Germinal center (tissue), 1 donor: ENCODE measurements at places on chromosomes 3 and 15.

GRCh38 chr15:67803996-67804843 lies 21.1 kb upstream of the SKOR1 start:
- no peak for DNase-seq

GRCh38 chr3:71690341-71690841 lies 34.8 kb downstream of the EIF4E3 start:
- no peak for DNase-seq

GRCh38 chr3:10977892-10978510 lies 14.5 kb upstream of the SLC6A1 start:
- no peak for DNase-seq

DNA sequence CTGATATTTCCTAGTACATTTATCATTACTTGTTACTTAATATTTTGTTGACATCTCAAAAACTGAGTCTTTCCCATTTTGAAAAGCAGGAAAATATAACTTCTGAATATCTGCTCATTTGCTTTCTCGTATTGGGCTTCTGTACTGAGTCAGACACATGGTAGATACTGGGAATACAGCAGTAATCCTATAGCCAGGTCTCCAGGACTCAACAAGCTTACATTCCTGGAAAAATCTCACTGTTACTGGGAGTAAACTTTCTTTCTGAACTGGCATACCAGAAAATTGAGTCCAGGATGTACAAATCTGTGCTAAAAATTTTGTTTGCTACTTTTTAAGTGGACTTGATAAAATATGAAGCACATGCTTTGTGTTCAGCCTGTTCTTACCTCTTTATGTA lies 240.4 kb downstream of the RBMS3 start:
- DNase-seq = no peak

GRCh38 chr15:98930576-98930975 lies 77.0 kb downstream of the PGPEP1L start:
- no peak for DNase-seq

DNA sequence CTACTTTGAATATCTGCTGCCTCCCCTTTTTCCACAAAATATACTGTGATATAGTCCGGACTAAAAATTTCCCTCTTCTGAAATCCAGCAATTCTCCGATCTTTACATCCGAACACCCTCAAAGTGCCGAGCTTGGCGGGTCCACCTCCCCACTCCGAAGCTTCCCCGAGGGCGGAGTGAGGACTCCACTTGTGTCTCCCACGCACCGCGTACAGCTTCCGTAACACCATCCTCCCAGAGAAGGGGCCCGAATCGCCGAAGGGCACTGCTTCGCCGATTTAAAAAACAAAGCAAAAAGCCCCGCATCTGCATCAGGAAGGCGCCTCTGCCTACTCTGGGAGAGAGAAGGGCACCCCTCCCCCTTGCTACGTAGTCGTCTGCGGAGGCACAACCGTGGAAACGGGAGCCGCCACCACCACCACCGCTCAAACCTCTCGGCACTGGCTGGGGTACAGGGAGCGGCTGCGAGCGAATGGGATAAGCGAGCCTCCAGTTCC lies 551 bp downstream of the NCBP2 start:
- peak; percentile 45 for DNase-seq

GRCh38 chr3:31369637-31370379 lies 162.9 kb upstream of the STT3B start:
- DNase-seq = no peak

DNA sequence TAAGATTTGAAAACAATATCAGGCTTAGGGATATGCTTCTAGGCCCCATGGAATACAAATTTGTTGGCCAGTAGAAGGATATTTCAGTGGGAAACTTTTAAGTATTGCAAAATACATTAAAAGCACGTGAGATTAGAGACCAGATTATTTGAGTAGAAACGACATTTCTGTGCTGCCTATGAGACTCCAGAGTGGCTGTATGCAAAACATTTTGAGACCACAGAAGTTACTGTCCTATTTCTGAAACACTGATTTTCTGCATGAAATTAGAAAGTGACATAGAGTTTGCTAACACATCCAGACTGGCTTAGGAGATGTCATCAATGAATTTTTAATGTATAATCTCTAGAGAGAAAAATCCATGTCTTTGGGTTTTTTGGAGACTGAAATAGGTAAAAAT lies 99.8 kb downstream of the KCNH8 start:
- DNase-seq = no peak

GRCh38 chr3:190019844-190020243 lies 100.9 kb downstream of the P3H2 start:
- no peak for DNase-seq

DNA sequence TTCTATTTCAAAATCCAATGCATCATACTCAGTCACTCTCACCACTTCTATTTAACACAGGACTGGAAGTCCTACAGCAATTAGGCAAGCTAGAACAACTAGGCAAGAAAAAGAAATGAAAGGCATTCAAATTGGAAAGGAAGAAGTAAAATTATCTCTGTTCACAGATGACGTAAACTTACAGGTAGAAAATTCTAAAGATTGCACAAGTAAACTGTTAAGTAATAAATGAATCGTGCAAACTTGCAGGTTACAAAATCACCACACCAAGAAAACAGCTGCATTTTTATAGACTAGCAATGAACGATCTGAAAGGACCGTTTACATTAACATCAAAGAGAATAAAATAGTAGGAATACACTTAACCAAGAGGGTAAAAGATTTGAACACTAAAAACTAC lies 36.2 kb downstream of the CHST2 start:
- DNase-seq = no peak

GRCh38 chr3:9301091-9301490 lies 51.6 kb upstream of the SRGAP3 start:
- DNase-seq = no peak

- DNase-seq = no peak
Measured at GRCh38 chr15:37246856-37247255, 146.5 kb upstream of the MEIS2 start.

- DNase-seq = no peak
Measured at GRCh38 chr15:81229586-81229985, 32.9 kb downstream of the IL16 start.

- no peak for DNase-seq
Measured at GRCh38 chr3:42509111-42509510, 6.7 kb downstream of the VIPR1 start.
